ENCODE measurements at places on chromosomes 3 and 15. TPM values are rescaled to one million over a fixed set of nuclear protein-coding genes. Genes with fewer than 3 reads are reported as not detected.

NTRK3 gene
- not detected for total RNA-seq

SSUH2 gene
- total RNA-seq: 0.67 TPM

C3orf20 gene
- total RNA-seq: under 0.01 TPM

TJP1 gene
- 16.7 TPM for total RNA-seq

LCTL gene
- total RNA-seq: 2.3 TPM

C3orf80 gene
- not detected for total RNA-seq
